ENCODE measurements at places on chromosomes 7 and 10.

- DNase-seq: no peak
These were observed 294.8 kb downstream of the DOCK4 start for GRCh38 chr7:111911166-111911961.

DNA sequence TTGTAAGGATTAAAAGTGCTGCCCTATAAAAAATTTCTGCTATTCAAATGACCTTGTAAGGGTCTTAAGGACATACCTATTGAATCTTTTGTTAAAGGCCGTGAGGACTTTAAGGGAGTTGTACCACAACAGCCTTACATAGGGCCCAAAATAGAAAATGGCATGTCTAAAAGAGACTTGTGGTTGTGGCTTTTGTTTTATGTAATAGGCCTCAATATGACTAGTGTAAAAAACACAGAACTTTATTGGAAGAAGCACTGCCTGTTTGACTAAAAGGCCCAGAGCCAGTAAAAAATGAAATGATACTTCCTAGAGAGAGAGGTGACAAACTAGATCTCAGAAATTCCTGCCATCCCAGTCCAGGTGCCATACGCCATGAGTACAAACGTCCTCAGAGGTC, 286.6 kb downstream of the SEMA3D start:
- no peak for DNase-seq

- DNase-seq: no peak
These were observed 499.0 kb upstream of the SEMA3D start for GRCh38 chr7:85685901-85686300.

GRCh38 chr7:53789741-53790140, 752.4 kb upstream of the VSTM2A start:
- no peak for DNase-seq

DNA sequence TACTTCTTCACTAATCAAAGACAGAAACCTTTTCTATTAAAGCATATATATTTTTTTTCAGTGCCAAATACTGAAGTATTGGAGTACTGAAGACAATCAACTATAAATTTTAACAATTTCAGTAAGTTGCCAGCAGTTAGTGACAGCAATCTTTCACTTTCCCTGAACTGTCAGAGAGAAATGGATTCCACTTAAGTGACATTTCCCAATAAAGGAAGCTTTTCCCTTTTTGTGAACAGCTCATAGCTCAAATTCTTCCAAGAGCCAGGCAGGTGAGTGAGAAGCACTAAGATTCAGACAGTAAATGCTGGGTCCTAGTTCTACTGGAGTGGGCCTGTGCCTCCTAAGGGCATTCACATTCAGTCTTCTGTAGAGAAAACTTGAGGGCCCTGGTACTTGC, 142.0 kb downstream of the SRPK2 start:
- DNase-seq: no peak

GRCh38 chr10:70324339-70324861, 40.6 kb upstream of the NPFFR1 start:
- DNase-seq: no peak

DNA sequence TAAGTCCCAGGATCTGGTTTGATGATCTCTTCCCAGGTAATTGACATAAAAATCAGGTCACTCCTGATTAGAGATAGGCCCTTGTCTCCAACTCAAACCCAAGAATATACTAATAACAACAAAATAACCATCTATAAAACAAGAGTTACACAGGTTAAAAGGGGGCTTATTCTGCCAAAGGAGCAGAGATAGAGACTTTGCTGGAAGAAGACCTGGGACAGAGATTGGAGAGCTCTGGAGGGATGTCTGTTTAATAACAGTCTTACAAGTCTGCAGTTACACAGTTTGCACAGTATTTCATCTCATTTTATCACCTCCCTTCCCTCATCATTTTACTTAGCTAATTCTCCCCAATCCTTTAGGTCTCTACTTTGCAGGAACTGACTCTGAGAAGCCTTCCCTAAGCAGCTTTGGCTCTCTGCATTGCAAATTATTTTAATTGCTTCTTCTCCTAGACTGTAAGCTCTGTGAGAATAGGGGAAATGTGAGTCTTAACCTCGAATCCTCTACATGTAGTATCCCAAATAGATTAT, 3.7 kb upstream of the ZNF438 start:
- DNase-seq: no peak

DNA sequence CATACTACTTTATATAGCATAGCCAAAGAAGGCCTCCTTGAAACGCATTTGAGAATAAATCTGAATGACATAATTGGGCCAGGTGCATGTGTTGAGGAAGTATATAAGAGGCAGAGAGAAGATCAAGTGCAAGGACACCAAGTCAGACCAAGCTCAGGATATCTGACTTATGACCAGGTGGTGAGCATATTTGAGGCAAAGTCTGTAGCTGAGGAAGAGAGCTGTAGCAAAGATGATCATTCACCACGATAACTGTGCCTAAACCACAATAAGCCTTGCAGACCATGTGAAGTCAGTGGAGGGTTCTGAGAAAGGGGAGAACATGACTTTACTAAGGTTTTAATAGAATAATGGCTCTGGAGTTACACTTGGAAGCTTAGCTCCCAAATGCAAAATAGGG, 292.3 kb downstream of the SORCS1 start:
- no peak for DNase-seq

GRCh38 chr7:22934023-22934422, 79.9 kb downstream of the HYCC1 start:
- no peak for DNase-seq

- no peak for DNase-seq
These were observed 471.7 kb downstream of the GRM8 start for GRCh38 chr7:126780993-126781392.

- no peak for DNase-seq
These were observed 52.5 kb downstream of the PRKAG2 start for GRCh38 chr7:151824373-151824933.

GRCh38 chr10:101960879-101961395, 95.0 kb downstream of the ARMH3 start:
- DNase-seq: no peak

- DNase-seq: no peak
These were observed 938 bp upstream of the CADPS2 start for GRCh38 chr7:122887198-122887597.

- no peak for DNase-seq
These were observed 89.8 kb upstream of the SAMD8 start for GRCh38 chr10:75021379-75022249.

GRCh38 chr7:113959910-113960309, 41.1 kb upstream of the PPP1R3A start:
- no peak for DNase-seq

DNA sequence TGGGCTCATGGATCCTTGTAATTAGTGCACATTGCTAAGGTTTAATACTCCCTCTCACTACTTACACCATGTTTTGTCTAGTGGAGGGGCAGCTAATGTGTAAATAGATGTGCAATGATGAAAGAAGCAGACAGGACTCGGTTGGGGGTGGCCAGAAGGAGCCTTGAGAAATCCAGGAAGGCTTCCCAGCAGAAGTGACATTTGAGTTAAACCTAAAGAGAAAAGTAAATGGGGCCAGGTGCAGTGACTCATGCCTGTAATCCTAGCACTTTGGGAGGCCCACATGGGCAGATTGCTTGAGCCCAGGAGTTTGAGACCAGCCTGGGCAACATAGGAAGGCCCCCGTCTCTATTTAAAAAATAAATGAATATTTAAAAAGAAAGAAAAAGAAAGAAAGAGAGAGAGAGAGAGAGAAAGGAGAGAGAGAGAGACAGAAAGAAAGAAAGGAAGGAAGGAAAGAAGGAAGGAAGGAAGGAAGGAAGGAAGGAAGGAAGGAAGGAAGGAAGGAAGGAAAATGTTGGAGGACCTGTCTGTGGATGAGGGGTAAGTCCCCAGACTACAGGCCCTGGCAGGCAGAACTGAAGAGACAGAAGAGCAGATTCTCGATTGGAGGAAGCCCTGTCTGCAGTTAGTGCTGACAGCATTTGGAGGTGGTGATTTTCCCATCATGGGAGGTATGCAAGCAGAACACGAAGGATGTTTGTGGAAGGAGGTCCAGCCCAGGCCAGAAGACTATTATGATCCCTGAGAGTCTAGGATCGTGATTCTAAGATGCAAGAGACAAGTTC, 3.6 kb downstream of the ELN start:
- DNase-seq: no peak

GRCh38 chr7:101913247-101913721, 95.9 kb downstream of the CUX1 start:
- no peak for DNase-seq

- no peak for DNase-seq
These were observed 10.4 kb downstream of the TACR2 start for GRCh38 chr10:69406302-69406811.

DNA sequence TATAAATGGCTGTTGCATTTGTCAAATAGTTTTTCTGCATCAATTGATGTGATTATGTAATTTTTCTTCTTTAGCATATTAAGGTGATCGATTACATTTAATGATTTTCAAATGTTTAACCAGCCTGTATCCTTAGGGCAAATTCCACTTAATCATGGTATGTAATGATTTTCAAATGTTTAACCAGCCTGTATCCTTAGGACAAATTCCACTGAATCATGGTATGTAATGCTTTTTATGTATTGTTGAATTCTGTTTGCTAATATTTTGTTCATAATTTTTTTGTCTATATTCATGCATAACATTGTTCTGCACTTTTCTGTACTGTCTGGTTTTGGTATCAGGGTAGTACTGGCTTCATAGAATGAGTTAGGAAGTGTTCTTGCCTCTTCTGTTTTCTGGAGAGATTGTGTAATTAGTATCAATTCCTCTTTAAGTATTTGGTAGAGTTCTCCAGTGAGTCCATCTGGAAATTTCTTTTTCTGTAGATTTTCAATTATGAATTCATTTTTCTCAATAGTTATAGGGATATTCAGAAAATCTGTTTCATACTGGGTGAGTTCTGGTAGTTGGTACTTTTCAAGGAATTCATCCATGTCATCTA, 393.2 kb upstream of the FOXK1 start:
- no peak for DNase-seq

GRCh38 chr7:138226745-138227279, 150.6 kb downstream of the AKR1D1 start:
- DNase-seq: no peak

DNA sequence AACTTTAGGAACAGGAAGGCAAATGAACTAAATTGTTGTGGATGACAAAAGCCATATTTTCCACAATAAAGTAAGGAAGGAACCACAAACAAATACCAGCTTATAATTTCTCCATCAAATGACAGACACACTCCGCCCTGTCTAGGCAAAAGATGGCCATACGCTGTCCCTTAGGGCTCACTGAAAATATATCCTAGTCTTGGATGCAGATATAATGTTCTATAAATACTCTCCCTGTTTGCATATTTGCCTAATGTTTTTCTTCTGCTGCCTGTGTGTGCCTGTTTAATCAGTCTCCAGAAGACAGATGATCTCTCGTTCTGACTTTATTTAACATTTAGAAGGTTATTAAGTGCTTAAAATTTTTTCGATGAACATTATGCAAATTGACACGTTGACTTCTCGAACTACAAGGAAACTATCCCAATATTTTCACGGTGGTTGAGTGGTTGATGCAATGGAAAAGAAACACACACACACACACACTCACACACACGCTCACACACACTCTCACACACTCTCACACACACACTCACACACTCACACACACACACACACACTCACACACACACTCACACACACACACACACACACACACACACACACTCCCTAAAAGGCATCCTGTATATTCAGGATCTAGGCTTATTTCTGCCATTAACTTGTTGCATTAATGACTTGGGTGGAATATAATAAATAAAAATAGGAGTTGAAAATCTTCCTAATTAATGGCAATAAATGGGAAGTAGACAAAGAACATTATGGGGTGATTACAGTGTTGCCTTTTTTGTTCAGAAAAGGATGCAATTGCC, 297.1 kb downstream of the PRPF18 start:
- no peak for DNase-seq

DNA sequence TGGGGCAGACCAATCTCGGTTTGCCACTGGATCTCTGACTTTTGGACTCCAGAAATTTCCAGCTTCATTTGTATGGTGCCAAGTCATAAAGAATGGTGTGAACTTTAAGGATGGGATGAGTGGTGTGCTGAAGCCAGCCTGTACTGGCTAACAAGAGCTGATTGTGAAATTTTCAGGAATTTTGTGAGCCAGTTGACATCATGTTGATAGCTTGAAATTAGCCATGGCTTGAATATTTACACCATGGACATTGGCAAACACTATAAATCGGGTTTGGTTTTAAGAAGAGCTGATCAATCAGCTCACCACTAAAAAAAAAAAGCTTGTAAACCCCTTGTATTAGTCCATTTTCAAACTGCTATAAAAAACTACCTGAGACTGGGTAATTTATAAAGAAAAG, 14.1 kb upstream of the MYH16 start:
- no peak for DNase-seq

DNA sequence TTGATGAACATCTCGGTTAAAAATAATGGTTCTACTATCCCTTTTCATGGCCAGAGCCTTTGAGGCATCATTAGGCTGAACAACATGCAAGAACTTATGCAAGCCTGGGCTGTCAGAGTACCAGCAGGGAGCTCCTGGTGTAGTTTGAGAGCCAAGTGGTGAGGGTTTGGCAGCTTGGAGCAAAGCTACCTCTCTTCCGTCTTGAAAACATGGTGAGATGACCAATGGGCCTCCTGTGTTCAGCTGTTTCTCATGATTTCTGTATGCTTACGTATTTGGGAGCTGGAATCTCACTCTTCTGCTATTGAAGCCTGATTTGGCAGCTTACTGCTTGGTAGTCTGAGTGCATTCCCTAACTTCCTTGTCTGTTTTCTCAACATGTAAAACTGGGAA, 150.4 kb downstream of the CXCL12 start:
- DNase-seq: no peak

GRCh38 chr7:7565018-7565680, 1.5 kb upstream of the MIOS start:
- DNase-seq: no peak

GRCh38 chr7:23539494-23539907, 7.7 kb upstream of the TRA2A start:
- no peak for DNase-seq

GRCh38 chr7:88338503-88338902, 31.8 kb upstream of the STEAP4 start:
- DNase-seq: no peak

DNA sequence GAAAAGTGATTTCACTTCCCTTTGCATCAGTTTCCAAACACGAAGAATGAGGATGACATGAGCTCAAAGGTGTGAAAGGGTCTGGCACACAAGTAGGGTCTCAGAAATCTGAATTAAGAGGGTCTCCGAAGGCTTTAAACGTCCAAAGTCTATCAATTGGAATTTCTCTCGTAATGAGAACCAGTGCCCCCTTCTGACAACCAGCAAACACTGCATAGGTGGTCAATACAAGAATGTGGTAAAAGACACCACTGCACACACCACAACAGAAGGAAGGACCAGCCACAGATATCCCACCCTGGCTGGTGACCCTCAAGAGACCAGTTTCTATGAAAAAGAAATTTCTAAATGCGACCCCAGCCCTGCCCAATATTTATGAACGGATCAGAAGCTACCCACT, 78.1 kb downstream of the CALN1 start:
- DNase-seq: no peak

DNA sequence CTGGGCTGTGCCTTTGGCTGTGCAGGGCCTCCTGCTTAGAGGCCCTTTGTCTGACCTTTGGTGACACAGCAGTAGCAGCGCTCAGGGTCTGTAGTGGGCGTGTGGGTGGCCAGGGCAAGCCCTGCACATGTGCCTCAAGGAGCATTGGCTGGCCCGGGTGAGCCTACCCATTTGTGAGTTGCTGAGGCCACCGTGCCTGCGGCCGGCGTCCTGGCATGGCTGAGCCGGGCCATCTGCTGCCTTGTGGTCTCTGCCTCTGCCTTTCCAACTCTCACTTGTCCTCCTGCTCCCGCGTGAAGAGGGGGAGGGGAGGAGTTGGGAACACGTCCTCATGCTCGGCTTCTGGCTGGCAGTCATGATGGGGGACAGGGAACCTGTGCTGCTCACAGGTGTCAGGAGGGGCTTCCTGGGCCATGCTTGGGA, 9.2 kb upstream of the ORAI2 start:
- DNase-seq: no peak
